ENCODE measurements at places on chromosomes 5 and 9. TPM values are rescaled to one million over a fixed set of nuclear protein-coding genes. Genes with fewer than 3 reads are reported as not detected.

MEIKIN gene
- total RNA-seq: 0.55 TPM

FOXD4L5 gene
- total RNA-seq: 0.43 TPM

PLEKHG4B gene
- not detected for total RNA-seq

NIPBL gene
- total RNA-seq: 77.7 TPM

DNA sequence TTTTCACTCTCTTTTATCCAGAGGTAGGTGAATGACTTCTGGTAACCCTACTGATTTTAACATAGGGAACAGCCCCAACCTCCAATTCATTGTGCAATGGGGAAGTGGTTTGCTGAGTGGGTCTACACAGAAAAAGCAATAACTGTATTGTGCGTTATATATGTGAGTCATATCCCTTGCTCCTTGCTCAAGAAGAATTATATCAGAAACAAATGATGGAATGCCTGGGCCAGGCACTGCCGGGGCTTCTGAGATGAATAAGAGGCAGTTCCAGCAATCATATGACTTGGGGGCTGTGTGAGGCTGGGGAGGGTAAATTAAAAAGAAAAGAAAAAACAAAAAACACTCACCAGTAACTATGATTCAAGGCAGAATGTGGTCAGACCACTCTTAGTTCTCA, 79.2 kb upstream of the ABCA1 start:
- no peak for DNase-seq

DNA sequence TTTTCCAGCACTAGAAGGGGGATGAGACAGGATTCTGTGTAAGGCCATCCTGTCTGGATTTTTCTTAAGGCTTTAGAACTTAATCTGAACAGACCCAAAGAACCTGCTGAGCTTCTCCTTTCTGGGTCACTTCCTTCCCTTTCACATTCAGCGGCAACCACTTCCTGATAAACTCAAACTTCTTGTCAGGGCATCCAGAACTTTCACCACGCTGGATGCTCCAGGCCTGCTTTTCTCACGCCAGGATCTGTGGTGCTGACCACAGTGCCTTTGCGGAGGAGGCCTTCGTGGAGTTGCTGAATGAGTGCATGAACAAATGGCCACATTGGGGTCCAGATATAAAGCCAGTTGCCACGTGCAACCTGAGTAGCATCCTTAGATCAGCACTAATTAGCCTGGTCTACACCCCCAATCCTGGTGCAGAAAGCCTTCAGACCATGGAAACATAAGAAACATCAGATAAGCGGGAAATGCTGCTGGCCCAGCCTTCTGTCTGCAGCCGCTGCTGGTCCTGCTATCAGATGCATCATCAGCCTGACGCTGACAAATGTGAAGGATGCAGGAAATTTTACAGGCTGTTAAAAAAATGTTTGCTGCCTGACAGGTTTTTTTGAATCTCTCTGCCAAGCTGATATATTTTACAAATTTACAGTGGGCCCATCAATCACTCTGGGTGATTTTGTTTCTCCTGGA, 75.3 kb upstream of the BARHL1 start:
- no peak for DNase-seq

DNA sequence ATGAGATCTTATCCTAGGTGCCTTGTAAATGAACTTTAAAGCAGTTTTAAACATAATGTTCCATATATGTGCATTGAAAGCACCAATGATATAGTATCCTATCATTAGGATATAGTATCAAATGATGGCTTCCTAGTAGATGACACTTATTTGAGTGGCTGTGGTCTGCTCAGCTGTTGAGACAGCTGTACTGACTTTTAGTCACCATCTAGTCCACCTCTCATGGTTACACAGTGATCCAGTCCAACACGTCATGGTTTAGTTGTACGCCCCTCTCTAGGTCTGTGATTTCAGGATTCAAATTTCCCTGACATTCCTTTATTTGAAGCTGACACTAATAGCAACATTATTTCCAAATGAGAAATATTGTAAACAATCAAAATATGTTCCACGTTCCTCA, 127.3 kb upstream of the TUT7 start:
- no peak for DNase-seq
